ENCODE measurements at places on chromosomes 1 and 21. TPM values are rescaled to one million over a fixed set of nuclear protein-coding genes. Genes with fewer than 3 reads are reported as not detected.

DNA sequence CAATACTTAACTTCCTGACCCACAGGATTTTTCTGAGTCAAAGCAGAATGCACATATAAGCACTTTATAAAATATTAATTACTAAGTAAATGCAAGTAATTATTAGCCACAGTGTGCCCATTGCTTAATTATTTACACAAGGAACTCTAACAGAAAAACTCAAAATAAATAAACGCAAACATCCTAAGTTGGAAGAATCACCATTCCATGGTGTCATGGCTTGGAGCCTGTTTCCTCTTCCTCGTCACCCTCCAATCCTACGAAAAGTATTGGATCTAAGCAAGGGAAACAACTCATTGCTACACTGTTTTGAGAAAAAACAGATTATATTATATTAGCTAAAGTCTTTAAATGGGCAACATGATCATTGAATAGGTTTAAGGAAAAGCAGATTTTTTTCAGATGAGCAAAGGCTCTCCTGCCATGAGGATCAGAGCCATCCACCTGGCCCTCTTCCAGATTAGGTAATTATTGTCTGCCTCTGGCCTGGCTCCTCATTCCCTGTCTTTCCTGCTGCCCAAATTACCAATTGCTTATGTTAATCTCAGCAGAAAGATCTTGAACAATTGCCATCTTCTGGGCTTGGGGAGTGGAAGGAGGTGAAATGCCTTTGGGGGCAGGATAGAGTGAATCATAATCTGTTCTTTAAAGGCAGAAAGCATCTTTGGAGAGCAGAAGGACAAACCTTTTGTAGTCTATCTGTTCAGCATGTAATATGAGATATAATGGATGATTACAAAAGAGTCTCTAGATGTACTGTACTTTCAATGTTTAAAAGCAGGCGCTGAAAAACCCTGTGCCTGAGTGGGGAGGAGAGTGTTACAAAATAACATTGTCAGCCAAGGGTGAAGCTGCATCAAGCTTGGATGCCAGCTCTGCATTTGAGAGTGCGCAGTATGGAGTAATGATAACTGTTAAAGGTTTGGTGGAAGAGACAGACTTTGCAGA lies 121.2 kb downstream of the DUSP10 start:
- no peak for DNase-seq

GRCh38 chr1:178241837-178242236 lies 147.9 kb downstream of the RASAL2 start:
- no peak for DNase-seq

GRCh38 chr1:8155528-8156186 lies 129.5 kb upstream of the ERRFI1 start:
- no peak for DNase-seq

GRCh38 chr1:162997499-162998285 lies 71.5 kb upstream of the RGS4 start:
- DNase-seq = no peak

DNA sequence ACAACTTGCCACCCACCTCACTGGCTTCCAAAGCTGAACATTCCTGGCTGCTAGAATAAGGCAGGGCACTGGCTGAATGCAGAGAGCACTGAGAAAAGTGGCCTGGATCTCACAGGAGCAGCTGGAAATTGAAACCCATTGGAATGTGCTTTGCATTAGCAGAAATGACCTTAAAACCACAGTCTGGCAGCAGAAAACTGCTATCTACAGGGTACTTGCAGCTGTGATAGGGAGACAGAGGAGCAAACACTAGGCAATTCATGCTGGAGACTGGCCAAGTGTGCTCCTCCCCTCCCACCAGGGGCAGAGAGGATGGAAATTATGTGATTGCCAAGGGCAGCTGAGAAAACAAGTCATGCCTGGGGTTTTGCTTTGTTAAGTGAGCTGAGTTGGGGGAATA lies 47.2 kb downstream of the HSD3B1 start:
- DNase-seq = no peak

- no peak for DNase-seq
Measured at GRCh38 chr1:171110621-171111326, 20.1 kb downstream of the FMO3 start.

DNA sequence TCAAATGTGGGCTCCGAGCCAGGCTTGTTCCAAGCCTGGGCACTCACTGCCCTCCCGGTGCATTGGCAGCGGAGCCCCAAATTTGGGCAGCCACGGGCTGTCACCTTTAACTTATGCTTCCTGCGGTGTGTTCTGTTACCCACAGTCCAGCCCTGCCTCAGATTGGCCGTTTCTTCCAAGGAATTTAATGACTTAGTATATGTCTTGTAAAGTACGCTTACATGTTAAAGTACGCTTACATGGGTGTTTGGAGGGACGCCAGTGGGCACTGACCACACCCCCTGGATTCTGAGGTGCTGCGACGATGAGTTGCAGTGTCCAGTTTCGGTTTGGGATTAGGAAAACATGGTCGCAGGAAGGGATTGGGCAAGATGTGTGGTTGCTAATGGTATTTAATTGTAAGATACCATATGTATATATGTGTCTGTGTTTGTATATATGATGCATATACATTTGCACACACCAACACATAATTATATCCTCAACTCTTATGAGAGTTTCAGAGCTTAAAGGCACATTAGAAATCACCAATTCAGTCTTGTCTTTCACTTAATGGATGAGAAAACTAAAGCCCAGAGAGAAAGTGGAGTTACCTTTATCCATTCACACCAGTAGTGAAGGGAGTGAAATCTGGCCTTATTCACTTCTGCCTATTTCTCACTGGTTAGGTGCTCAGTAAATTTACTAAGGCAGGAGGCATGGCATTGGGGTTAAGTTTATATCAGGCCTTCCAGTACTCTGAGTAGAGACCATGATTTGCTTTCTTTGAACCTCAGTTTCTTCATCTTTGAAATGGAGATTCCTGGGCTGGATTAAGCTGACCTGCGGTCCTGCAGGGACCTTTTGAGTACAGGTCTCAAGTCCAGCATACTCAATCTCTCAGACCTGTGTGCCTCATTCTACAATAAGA lies 1.0 kb downstream of the SMYD2 start:
- peak; percentile 6 for DNase-seq

- no peak for DNase-seq
Measured at GRCh38 chr1:34373912-34374311, 197.2 kb downstream of the C1orf94 start.

DNA sequence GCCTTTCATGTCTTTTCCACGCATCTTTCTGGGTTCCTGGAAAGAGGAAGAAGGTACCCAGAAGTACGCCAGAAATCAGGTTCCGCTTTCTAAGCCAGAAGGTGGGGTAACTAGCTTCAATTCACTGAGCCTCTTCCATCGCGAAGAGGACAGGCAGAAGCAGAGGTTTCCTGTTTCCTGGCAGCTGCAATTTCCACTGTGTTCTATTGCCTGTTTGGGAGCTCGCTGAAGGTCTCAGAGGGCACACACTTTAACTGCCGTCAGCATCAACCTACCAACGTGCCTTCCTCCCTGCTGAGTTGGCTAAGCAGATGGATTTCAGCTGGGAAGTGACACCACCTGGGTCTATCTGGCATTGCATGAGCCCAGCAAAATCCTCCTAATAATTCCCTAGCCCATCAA lies 10.0 kb downstream of the NCF2 start:
- DNase-seq = no peak

GRCh38 chr21:17794518-17795145 lies 24.5 kb downstream of the C21orf91 start:
- no peak for DNase-seq

GRCh38 chr1:109658533-109659042 lies 2.7 kb downstream of the GSTM4 start:
- DNase-seq = no peak

GRCh38 chr21:44612669-44613229 lies 870 bp downstream of the KRTAP10-8 start:
- DNase-seq = no peak

DNA sequence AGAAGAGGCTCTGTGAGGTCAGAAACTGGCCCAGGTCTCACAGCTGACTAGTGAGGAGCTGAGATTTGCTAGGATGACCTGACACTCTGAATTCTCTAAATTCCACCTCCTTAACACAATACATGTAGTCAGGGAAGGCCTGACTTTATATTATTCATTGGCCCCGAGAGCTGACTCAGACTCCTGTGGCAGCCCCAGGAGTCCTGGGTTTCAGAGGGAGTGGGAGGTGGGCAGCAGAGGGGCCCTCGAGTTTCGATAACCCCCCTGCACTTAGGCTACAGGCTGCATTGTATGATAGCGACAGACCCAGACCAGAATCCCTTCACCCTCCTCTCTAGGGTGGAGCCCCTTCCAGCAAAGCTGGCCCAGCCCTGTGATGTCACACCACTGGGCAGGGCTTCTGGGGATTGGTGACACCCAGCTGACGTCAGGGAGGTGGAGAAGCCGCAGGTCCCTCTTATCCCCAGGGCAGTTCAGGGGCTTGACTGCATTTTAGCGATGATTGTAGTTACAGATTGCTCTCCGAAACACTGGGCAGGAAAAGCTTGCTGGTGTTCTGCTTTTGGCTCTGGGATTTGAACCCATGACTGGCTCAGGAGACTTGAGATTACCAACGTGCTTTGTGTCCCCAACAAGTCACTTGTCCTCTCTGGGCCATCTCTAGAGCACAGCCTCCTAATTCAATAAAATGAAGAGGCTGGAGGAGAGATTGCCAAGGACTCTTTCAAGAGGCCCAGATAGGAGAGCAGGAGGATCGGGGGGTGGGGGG lies 17.0 kb upstream of the GPR37L1 start:
- peak; percentile 33 for DNase-seq

- no peak for DNase-seq
Measured at GRCh38 chr1:212488436-212489283, 55.9 kb downstream of the NENF start.

- no peak for DNase-seq
Measured at GRCh38 chr1:160144921-160145320, 6.5 kb upstream of the ATP1A4 start.

The HES3 gene
- total RNA-seq = 25.2 TPM

The EPHA8 gene
- total RNA-seq = not detected

The STX12 gene
- total RNA-seq = 26.9 TPM

The S100A13 gene
- total RNA-seq = 33.7 TPM

The MSH4 gene
- 0.56 TPM for total RNA-seq

The GIPC2 gene
- total RNA-seq = not detected

The MFAP2 gene
- total RNA-seq = 81.6 TPM

The TXNIP gene
- total RNA-seq = 90.8 TPM

All from neural crest cell (in vitro differentiated cells).